Iris pigment epithelial cell (primary cell): ENCODE measurements at places on chromosomes 11 and 22.

DNA sequence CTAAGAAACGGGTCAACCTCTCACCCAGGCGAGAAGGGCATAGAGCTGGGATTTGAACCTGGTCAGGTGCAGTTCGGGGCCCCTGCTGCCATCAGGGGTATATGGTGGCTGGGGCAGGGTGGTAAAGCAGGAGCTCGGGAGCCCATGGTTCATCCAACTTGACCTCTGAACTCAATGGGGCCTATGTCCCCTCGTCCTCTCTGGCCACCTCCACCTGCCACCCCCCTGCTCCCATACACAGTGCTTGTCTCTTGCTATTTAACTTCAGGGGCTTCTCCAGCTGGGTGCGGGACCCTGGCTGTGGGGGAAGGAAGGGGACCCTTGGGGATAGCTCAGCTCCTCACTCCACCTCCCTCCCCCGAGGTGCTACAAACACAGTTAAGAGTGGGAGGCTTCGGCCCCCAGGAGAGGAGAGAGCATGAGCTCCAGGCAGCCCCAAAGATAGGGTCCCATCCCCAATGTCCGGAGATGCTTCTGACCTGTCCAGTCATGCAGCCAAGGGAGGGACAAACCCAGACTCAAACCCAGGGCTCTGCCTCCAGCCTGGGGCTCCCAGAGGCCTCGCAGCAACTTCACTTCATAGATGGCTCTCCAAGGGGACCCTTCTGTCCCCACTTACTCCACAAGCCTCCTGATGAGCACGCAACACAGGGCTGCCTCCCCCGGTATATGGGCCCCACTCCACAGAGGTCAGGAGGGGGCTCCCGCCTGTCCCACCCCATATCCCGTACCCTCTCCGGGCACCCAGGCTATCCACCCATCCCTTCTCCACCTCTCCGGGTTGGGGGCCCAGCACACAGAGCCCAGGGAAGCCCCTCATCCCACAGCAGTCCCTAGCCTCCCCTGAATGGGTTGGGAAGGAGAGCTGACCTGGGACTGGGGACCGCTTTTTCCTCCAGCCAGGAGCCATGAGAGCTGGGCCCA is 712 bp downstream of the IL2RB start:
- DNase-seq, result no peak

DNA sequence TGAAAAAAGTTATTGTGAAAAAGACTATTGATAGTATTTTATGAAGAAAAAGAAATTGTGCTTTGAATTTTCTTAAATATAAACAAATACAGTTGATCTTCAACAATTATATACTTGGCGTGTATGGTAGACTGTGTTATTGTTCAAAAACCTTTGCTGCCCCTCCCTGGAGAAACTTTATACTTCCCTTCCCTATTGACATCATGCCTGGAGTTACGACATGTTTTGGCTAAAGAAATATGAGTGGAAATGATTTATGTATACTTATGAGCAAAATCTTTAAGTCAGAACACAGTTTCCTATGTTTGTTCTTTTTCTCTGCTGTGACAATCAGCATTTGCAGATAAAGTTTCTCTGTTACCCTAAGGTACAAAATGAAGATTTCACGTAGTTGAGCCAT is 243.8 kb downstream of the TMEM135 start:
- DNase-seq, result peak; percentile 91

DNA sequence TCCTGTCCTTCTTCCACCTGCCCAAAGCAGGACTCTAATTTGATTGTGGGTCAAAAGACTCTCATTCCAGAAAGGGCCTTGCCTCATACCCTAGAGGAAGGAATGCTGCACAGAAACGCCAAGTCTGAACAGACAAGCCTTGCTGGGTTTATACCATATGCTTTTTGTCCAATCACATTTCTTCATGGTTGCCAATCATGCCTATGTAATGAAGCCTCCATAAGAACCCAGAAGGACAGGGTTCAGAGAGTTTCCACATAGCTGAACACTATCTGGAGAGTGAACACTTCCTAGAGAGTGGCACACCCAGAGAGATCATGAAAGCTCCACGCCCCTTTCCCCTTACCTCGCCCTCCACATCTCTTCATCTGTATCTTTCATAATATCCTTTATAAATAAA is 4.8 kb upstream of the SAA2 start:
- peak; percentile 18 for DNase-seq

GRCh38 chr11:36146437-36146836 is 142.8 kb downstream of the COMMD9 start:
- no peak for DNase-seq

DNA sequence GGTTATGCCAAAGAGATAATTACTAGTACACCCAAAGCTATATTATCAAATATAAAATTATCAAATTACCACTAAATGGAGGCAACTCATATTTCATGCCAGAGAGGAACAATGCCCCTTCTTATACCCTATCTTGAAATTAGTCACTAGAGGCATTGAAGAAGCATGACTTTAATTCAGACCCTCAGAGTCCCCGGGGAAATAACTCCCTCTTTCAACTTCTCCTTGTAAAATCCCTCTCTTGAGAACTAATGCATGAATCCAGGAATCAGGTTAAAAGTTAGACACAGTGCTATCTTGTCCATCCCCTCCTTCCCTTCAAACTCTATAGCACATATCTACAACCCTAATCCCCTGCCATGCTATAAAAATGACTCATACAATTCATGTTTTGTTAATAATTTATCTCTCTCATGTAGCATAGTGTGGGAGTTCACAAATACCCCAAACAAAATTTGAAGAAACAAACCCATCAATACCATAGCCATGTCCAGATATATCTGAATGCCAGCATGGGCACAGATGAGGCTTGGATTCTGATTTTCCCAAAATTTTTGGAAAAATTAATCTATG is 665.4 kb downstream of the KCNA4 start:
- DNase-seq, result no peak

DNA sequence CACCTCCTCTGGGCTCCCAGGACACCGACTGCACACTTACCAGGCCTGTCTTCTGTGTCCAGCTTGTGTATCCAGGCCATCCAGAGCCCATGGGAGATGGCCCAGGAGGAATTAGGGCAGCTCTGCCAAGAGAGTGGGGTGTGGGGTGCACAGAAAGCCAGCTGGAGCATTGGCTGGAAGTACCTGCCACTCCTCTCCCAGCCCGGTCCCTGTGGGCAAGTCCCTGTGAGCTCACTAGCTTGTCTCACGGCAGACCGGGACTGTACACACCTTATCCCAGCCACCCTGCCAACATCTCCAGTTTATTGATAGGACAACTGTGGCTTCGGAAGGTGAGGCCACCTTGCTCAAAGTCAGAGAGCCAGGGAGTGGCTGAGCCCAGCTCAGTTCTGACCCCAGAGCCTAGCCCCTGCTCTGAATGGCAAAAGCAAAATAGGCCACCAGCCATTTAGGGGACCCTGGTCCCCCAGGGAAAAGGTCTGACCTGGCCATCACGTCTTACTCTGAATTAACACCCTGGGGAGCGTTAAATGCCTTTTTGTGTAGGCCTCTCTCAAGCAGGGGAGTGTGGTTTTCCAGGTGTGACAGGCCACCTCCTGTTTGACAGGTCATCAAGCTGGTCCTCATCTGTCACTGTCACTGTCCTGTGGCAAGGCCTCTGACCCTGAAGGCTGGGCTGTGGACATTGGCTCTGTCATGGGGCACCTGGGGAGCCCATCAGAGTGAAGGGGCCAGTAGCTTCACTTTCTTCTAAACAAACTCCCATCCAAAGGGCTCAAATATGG is 15.1 kb downstream of the UQCR10 start:
- DNase-seq, result peak; percentile 33

DNA sequence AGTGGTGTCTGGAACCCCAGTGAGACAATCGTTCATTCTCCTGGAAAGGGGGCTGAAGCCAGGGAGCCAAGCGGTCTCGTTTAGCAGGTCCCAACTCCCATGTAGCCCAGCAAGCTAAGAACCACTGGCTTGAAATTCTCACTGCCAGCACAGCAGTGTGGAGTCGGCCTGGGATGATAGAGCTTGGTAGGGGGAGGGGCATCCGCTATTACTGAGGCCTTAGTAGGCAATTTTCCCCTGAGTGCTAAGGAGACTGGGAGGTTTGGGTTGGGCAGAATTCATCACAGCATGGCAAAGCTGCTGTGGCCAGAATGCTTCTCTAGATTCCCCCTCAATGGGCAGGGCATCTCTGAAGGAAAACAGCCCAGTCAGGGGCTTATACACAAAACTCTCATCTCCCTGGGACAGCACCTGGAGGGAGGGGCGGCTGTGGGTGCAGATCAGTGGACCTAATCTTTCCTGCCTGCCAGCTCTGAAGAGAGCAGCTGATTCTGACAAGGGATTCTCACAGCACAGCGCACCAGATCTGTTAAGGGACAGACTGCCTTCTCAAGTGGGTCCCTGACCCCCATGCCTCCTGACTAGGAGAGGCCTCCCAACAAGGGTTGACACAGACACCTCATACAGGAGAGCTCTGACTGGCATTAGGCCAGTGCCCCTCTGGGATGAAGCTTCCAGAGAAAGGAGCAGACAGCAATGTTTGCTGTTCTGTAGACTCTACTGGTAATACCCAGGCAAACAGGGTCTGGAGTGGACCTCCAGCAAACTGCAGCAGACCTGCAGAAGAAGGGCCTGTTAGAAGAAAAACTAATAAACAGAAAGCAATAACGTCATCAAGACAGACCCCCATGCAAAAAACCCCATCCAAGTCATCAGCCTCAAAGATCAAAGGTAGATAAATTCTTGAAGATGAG is 14.8 kb downstream of the OR52M1 start:
- no peak for DNase-seq

- DNase-seq, result no peak
Measured at GRCh38 chr11:36240173-36240572, 49.1 kb downstream of the COMMD9 start.

DNA sequence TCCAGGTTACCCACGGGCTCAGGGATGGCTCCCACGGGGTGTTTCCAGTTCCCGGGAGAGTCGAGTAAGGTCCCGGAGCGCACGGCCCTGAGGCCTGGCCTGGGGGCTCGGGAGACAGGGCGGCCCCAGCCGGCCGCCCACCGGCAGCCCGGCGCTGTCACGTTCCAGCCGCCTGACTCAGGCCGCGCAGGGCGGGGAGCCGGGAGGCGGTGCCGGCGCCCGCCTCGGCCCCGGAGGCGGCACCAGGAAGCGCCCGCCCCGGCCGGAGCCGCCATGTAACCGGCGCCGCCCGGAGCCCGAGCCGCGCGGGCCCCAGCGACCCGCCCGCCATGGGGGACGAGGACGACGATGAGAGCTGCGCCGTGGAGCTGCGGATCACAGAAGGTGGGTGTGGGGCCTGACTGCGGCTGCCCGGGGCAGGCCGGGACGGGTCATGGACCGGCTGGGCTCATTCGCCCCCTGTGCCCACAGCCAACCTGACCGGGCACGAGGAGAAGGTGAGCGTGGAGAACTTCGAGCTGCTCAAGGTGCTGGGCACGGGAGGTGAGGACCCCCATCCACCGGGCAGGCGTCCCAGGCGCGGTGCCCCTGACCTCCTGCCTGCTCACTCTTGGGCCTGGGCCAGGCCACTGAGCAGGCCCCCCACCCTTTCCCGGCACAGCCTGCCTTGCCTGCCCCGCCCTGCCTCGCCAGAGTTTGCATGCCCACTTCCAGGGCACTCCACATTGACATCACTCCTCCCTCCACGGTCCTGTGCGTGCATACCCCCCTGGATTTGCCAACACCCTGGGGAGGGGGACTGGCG is at the start of gene RPS6KA4:
Gene RPS6KA4, plus strand, starts transcription at position 256 of the 805 bp plus-strand sequence. Its CDS starts 74 bp downstream, at position 330.
- peak; percentile 62 for DNase-seq

DNA sequence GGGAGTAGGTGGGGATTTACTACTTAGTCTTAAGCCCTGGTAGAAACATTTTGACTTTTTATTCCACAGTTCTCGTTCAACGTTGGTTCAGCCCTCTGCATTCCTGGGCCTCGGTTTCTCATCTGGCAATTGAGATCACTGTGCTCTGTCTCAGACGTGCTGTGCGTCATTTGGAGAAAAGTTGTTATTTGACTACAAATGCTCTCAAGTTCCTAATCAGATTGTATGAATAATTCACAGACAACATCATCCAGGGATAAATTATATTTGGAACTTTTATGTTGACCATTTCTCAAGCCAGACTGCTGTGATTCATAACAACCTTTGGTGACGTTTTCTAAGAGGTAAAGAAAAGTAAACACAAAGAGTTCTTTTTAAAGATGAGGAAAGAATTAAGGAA is 69.2 kb downstream of the BLID start:
- DNase-seq, result peak; percentile 90

DNA sequence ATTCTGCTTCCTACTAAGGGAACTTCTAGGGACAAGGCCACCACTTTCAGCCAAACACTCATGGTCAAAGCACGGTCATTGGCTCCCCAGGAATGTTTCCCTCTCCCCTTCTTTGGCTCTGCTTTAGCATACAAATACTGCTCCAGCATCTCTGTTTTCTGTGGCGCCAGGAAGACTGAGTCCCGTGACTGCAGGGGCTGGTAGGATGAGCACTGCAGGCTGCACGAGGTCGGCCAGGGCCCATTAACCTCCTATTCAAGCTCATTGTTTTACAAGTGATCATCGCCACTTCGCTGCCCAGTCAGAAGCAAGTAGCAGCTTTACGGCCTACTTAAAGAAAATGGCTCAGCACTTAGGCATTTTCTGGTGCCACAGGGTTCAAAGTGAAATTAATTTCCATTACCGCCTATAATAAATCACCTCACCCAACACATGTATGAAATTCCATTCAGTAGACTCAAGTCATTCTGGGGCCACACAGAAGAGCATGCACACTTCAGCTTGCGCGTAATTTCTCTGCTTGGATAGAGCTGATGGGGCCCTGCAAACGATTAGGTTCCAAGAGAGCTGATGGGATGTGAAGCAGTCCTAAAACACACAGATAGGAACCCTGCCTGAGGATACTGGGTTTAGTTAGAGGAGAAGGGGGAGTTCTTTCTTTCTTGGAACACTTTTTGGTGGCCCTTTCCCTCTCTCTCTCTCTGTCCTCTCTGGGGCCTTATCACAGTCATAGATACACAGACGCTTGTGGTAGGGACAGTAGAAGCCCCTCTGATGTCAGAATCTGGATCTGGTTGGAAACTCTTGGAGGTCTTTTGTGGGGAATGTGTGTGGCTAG is 173.7 kb downstream of the KIF18A start:
- DNase-seq, result peak; percentile 97

GRCh38 chr11:96229354-96229977 is 113.5 kb downstream of the MAML2 start:
- DNase-seq, result no peak

- DNase-seq, result no peak
Measured at GRCh38 chr11:118690553-118691304, 11.3 kb upstream of the TREH start.

- no peak for DNase-seq
Measured at GRCh38 chr11:10969387-10969786, 111.5 kb upstream of the ZBED5 start.

GRCh38 chr22:29753808-29754657 is 12.8 kb downstream of the ZMAT5 start:
- DNase-seq, result no peak

DNA sequence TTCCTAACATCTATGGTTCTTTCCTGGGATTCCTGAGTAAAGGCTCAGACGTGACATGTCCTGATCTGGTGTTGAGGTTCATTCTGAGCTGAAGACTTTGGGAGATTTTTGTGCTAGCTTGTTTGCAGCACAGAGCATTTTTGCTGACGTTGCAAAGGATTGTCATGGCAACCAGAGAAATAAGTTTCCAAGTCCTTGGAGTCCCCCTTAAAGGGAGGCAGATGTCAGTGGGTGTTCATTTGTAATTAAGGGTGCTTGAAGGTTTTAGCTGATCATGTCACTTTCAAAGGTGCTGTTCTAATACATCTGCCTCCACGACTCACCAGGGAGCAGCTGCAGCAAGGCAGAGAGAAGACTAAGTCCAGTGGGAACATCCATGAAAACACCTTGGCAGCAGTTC is 5.4 kb upstream of the SYN3 start:
- no peak for DNase-seq
